ENCODE measurements at places on chromosomes 11 and 22.

GRCh38 chr11:79409330-79409729 lies 31.5 kb downstream of the TENM4 start:
- DNase-seq: no peak

DNA sequence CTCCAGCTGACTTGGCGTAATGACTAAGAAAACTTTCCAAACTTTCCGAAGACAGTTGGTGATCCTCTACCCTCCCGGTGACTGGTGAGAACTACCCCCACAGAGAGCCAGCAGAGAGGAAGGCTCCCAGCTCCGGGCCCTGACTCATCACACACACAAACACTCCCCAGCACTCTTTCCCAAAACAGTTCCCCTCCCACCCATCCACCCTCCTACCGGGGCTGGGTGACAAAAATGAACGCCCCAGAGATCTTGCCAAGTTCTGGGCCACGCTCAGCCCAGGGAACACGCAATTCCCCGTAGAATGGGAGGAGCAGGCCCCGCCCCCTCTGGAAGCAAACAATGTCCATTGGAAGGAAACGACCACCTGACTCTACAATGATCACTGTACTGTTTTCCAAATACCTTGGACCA lies 21.3 kb upstream of the JAM3 start:
- peak; percentile 82 for DNase-seq

DNA sequence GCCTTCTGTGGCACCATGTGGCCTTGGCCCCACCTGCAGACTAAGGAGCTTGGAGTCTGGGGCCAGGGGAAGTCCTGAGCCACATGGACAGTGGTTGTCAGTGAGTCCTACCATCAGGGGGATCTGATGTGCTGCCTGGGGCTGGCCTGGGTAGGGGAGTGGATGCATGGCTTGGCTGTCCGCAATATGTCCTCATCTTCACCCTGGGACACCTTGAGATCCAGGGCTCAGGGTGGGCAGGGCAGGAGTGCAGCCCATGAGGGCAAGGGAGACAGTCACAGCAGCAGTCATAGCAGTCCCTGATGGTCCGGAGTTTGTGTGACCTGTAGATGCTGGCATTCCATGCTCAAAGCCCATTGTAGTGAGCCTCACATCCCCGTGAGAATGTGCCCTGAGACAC lies 256.8 kb upstream of the B3GAT1 start:
- DNase-seq: no peak

GRCh38 chr11:30823119-30823518 lies 237.0 kb upstream of the MPPED2 start:
- no peak for DNase-seq

DNA sequence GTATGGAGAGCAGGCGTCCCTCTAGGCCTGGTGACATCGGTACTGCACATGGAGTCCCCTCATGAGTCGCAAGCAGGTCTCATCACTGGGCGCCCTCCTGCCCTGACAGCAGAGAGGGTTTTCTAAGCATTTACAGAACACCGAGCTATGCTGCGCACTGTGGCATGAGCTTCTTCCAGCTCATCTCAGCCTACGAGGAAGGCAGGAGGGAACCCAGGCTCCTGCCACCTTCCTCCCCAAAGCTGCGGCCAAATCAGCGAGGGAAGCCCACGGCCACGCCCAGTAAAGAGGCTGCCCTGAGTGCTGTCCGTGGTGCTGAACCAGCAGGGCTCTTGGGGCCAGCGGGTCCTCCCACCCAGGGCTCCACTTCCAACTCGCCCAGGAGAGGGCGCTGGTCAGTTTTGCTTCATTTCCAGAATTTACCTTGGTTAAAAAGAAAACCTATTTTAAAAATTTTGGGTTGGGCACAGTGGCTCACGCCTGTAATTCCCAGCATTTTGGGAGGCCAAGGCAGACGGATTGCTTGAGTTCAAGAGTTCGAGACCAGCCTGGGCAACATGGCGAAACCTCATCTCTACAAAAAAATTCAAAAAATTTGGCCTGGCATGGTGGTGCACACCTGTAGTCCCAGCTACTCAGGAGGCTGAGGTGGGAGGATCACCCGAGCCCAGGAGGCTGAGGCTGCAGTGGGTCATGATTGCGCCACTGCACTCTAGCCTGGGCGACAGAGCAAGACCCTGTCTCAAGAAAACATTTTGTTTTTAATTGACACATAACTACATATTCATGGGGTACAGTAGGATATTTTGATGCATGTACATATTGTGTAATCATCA lies 34.2 kb downstream of the PHF21B start:
- DNase-seq: peak; percentile 26

DNA sequence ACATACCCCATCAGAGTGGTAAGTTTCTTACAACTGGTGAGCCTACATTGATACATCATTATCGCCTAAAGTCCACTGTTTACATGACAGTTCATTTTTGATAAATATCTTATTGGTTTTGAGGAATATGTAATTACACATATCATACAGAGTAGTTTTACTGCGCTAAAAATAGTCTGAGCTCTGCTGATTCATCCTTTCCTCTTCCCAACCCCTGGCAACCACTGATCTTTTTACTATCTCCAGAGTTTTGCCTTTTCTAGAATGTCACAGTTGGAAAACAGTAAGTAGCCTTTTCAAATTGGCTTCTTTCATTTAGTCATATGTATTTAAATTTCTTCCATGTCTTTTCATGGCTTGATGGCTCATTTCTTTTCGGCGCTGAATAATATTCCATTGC lies 112.8 kb downstream of the LARGE1 start:
- DNase-seq: no peak

DNA sequence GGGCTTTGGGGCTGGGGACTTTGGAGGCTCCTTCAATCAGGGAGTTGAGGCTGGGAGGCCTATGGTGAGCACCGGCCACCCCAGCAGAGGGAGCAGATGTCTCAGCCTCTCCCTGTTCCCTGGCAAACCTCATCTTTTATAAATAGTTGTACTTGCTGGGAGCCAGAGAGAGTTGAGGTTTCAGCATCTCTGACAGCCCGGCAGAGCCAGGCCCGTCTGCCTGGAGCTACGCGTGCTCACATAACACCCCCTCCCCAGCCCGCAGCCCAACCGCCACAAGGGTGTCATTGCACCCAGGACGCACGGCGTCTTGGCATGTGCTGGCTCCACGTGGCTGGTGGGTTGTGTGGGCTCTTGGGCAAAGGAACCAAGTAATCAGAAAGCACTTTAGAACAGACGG lies 127.1 kb downstream of the CHST1 start:
- no peak for DNase-seq

GRCh38 chr11:17076517-17077239 lies 789 bp downstream of the RPS13 start:
- no peak for DNase-seq

GRCh38 chr11:2357246-2357645 lies 19.9 kb upstream of the CD81 start:
- no peak for DNase-seq

DNA sequence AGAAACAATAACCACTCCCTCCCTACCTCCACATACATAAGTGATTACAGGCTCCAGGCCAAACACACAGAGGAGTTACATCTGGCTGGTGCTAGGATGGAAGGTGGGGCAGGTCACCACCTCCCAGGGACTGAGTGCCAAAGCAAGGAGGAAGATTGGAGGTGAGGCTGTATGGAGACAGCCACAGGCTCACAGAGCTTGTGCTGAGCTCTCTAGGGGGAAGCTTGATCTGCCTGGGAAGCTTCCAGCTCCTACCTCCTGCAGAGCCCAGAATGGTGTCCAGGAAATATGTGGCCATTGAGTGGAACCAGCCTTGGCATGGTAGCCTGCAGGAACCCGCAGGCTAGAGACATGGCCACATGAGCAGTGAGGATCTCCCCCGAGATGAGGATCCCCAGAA lies 3.6 kb upstream of the MED15 start:
- peak; percentile 59 for DNase-seq

GRCh38 chr11:80024119-80024518 lies 583.3 kb upstream of the TENM4 start:
- DNase-seq: no peak

- DNase-seq: no peak
These were observed 81.4 kb upstream of the THY1 start for GRCh38 chr11:119504371-119504770.

DNA sequence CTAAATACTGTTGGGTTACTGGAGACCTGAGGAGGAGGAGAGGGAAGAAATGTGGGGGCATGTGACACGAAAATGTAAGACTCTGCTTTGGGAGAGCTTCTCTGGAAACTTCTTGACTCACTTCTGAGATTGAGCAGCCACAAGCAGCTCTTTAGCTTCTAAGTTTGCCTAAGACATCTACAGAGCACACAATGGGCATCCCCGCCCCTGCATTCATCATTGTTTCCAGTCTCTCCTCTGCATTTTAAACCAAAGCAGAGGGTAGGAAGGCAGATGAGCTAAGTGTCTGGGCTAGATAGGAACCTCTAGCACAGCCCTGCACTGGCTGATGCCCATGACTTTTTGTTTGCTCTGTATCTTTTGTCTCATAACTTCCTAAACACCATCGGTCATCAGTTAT lies 2.1 kb upstream of the OR52D1 start:
- no peak for DNase-seq

Measured in T1000 (cell line).